ENCODE measurements at places on chromosomes 6 and 20. TPM values are rescaled to one million over a fixed set of nuclear protein-coding genes. Genes with fewer than 3 reads are reported as not detected.

The BEND6 gene
- polyA plus RNA-seq: 0.87 TPM

The DUSP15 gene
- 4.3 TPM for polyA plus RNA-seq

The COL21A1 gene
- polyA plus RNA-seq: 0.87 TPM

The NOTCH4 gene
- 27.4 TPM for polyA plus RNA-seq

The ADGB gene
- polyA plus RNA-seq: not detected

The PERP gene
- polyA plus RNA-seq: 22.8 TPM

The MACROD2 gene
- 1.7 TPM for polyA plus RNA-seq

The BCAS1 gene
- polyA plus RNA-seq: 0.34 TPM

The ELOVL2 gene
- 1.9 TPM for polyA plus RNA-seq

The CAP2 gene
- 3.9 TPM for polyA plus RNA-seq

The PTK7 gene
- 33.1 TPM for polyA plus RNA-seq

GRCh38 chr20:58712806-58713731 lies 20.5 kb downstream of the NPEPL1 start:
- peak; percentile 39 for DNase-seq
- no peaks in the 10 kb centered on the region for H3K4me1 ChIP-seq
- no peak overlapping the region for H3K27ac ChIP-seq
- no peak overlapping the region for H3K4me3 ChIP-seq

- H3K36me3 ChIP-seq: no peaks in the 10 kb centered on the region
- no peak for DNase-seq
- H3K4me3 ChIP-seq: no peak overlapping the region
- no peaks in the 10 kb centered on the region for H3K27me3 ChIP-seq
- H3K4me1 ChIP-seq: no peaks in the 10 kb centered on the region
- H3K27ac ChIP-seq: no peak overlapping the region
These were observed 82.7 kb upstream of the TOP1 start for GRCh38 chr20:40945754-40946450.

DNA sequence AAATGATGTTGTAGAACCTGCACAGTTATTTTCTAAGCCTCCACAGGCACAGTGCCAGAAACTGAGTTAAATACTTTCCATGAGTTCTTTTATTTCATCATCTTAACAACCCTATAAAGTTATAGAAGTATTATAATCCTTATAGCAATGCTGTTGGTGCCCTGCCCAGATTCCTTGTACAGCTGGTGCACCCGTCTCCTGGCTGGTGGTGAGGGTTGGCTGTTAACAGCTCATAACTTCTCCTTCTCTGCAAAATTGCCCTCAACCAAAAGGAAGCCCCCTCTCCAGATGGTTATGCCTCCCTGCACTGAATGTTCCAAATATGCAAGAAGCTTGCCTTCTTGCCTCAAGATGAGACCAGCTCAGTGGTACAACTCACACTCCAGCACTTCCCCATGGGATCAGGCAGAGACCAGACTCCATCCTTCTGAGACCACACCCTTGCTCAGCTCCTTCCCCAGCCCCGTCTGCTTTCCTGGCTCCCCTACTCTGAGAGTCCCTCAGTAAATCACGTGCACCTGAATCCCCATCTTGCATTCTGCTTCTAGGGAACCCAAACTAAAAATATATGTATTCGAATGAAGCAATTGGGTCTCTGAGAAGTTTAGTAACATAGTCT lies 304.4 kb upstream of the PLCB4 start:
- no peaks in the 10 kb centered on the region for H3K27me3 ChIP-seq
- no peak overlapping the region for H3K27ac ChIP-seq
- no peaks in the 10 kb centered on the region for H3K36me3 ChIP-seq

GRCh38 chr6:37878150-37878710 lies 58.7 kb downstream of the ZFAND3 start:
- DNase-seq: no peak
- H3K27me3 ChIP-seq: no peaks in the 10 kb centered on the region
- H3K4me3 ChIP-seq: no peak overlapping the region
- no peaks in the 10 kb centered on the region for H3K36me3 ChIP-seq
- H3K27ac ChIP-seq: no peak overlapping the region

DNA sequence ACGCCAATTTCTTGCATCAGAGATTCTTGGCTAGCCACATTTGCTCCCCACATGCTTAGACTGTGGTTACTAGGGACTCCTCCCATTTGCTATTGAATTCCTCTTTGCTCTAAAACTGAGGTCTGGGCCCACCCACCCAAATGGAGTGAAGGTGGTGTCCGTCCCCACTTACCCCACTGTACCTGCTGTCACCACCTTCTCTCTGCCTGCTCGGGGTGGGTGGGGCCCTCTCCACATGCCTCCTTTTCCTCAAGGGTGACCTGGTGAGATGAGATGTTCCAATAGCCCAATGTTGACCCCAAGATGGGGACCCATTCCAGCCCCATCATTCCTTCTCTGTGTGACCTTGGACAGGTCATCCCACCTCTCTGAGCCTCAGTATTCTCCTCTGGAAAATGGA lies 74.6 kb downstream of the GNAS-AS1 start:
- H3K36me3 ChIP-seq: no peaks in the 10 kb centered on the region
- no peak for DNase-seq
- no peaks in the 10 kb centered on the region for H3K27me3 ChIP-seq
- H3K4me3 ChIP-seq: no peak overlapping the region
- no peak overlapping the region for H3K27ac ChIP-seq
- no peaks in the 10 kb centered on the region for H3K4me1 ChIP-seq

- no peaks in the 10 kb centered on the region for H3K4me1 ChIP-seq
- no peak for DNase-seq
- no peaks in the 10 kb centered on the region for H3K36me3 ChIP-seq
These were observed 92.0 kb upstream of the PAX1 start for GRCh38 chr20:21613512-21613911.

DNA sequence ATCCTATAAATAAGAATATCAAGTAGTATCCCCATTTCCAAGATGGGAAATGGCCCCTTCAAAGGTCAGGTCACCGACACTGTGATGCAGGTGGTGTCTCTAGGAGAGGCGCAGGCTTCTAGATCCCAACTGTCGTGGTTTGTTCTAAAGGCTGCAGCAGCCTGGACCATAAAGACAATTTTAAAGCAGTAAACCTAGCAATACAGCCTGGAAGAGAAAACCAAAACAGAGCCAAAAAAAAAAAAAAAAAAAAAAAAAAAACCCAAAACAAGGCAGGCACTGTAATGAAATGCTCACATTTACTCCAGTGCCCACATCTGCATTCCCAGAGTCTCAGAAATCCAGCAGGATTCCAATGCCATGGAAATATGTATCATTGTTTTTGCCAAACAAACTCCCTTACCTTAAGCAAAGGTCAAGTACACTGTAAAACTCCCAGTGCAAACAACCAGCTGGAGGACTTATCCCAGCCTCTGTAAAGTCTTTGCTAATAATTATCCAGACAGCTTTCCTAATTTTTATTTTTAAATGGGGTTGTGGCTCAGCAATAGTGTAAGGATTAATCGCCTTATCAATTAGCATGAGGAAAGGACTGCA lies 98.2 kb downstream of the PSMG4 start:
- peaks cover 47% of the 10 kb centered on the region for H3K4me1 ChIP-seq
- H3K4me3 ChIP-seq: no peak overlapping the region
- no peak for DNase-seq
- H3K27me3 ChIP-seq: no peaks in the 10 kb centered on the region
- H3K27ac ChIP-seq: peak overlapping the region; percentile 81

DNA sequence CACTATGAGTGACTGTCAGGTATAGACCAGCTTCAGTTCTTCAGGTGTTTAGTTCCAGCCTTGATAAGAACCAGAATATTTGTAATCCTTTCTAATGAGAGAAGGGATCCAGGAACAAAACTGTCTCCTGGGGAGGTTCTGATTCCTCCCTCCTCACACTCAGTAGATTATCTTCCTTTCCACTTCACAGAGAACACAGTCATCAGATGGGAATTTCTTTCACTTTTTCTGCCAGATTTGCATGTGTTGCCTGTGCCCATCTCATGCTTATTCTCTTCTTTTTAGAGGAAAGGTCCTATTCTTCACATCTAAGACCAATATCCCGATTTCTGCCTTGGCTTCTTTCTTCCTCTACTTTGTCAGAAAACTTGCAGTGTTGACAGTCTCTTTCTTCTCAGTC lies 50.8 kb downstream of the CD109 start:
- no peak overlapping the region for H3K27ac ChIP-seq
- H3K27me3 ChIP-seq: no peaks in the 10 kb centered on the region
- H3K4me1 ChIP-seq: no peaks in the 10 kb centered on the region
- DNase-seq: no peak

- no peak for DNase-seq
- H3K36me3 ChIP-seq: no peaks in the 10 kb centered on the region
- H3K4me1 ChIP-seq: peaks cover 20% of the 10 kb centered on the region
- H3K27ac ChIP-seq: no peak overlapping the region
- no peaks in the 10 kb centered on the region for H3K27me3 ChIP-seq
These were observed 23.1 kb downstream of the SPATA2 start for GRCh38 chr20:49892260-49892659.

- no peaks in the 10 kb centered on the region for H3K36me3 ChIP-seq
- no peak for DNase-seq
- no peak overlapping the region for H3K27ac ChIP-seq
- H3K4me3 ChIP-seq: no peak overlapping the region
These were observed 204.9 kb downstream of the PHACTR1 start for GRCh38 chr6:12921467-12921866.

- H3K36me3 ChIP-seq: no peaks in the 10 kb centered on the region
- H3K27me3 ChIP-seq: no peaks in the 10 kb centered on the region
- no peaks in the 10 kb centered on the region for H3K4me1 ChIP-seq
- DNase-seq: no peak
These were observed 27.4 kb upstream of the LRRN4 start for GRCh38 chr20:6081236-6081635.

DNA sequence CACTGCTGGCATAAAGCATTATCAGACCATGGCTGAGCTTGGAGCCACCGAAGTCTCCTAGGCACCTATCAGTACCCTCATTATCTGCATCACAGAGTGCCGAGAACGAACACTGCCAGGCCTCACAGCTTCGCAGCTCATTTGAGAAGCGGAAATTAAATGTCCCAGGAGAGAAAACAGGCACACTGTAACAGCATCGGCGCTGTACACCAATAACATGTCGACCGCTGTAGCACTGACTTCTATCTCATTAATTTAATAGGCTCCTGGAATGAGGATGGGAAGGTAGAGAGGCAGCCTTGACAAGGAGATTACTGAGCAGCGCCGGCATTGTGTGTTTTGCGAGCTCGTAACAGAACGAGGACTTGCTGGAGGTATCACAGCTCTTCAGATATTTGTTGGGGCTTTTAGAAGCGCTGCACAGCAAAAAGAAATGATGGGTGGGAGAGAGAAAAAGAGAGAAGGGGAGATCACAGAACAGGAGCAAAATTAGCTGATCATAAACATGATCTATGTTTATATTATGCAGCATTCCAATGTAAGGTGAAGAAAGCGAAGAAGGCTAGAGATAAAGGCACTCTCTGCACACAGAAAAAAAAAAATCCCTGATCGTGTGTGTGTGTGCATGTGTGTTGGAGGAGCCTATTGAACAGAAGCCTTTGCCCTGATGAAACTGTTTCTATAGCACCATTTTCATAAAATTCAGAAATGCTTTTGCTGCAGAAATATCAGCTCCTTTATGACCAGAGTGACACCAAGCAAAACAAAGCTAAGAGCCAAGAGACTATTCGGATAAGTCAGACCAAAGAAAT lies 29.2 kb downstream of the ID4 start:
- peaks cover 9% of the 10 kb centered on the region for H3K4me1 ChIP-seq
- no peak overlapping the region for H3K4me3 ChIP-seq
- H3K27ac ChIP-seq: no peak overlapping the region
- no peaks in the 10 kb centered on the region for H3K27me3 ChIP-seq
- no peak for DNase-seq

GRCh38 chr6:105443941-105444340 lies 41.1 kb upstream of the PREP start:
- no peaks in the 10 kb centered on the region for H3K36me3 ChIP-seq
- no peaks in the 10 kb centered on the region for H3K27me3 ChIP-seq
- DNase-seq: no peak
- no peak overlapping the region for H3K4me3 ChIP-seq
- no peak overlapping the region for H3K27ac ChIP-seq
- no peaks in the 10 kb centered on the region for H3K4me1 ChIP-seq

DNA sequence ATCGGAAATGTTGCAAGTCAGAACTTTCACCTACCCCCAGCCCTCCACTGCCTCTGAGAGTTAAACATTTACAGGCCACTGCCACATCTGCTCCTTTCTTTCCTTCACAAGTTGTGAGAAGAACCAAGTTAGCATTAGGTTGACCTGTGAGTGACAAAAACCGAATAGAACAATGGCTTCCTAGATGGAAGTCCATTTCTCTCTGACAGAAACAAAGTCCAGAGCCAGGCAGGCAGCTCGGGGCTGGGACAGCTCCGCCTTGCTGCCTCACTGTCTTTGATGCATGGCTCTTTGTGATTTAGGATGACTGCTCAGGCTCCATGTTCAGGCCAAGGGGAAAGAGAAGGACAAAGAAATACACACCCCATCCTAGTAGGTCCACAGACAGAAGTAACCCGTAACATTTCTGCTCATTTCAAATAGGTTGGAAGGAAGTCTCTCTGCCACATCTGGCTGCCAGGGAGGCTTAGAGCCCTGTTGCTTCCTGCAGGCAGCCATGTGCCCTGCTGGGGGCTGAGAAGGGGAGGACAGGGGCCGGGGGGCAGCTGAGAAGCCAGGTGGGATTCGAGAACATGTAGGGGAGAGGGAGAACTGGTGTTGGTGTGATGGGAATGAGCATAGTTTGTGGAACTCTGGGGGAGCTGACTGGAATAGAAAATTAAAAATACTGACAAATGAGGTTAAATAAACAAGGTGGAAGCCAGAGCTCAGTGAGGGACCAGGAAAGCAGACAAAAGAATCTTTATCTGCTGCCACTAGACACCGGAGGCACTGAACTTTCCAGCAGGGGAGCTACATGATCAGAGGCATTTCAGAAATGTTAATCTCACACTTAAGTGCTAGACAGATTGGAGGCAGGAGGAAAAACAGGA lies 19.5 kb upstream of the IER3 start:
- peak; percentile 57 for DNase-seq
- H3K4me1 ChIP-seq: peaks cover 28% of the 10 kb centered on the region
- no peaks in the 10 kb centered on the region for H3K36me3 ChIP-seq

- DNase-seq: no peak
- H3K4me1 ChIP-seq: no peaks in the 10 kb centered on the region
- no peaks in the 10 kb centered on the region for H3K36me3 ChIP-seq
- no peak overlapping the region for H3K4me3 ChIP-seq
These were observed 98.7 kb downstream of the TRERF1 start for GRCh38 chr6:42352856-42353564.

- H3K36me3 ChIP-seq: peaks cover 5% of the 10 kb centered on the region
- peak overlapping the region; percentile 91 for H3K4me3 ChIP-seq
- H3K27me3 ChIP-seq: no peaks in the 10 kb centered on the region
- no peak overlapping the region for H3K27ac ChIP-seq
- peaks cover 16% of the 10 kb centered on the region for H3K4me1 ChIP-seq
These were observed 686 bp downstream of the ZGPAT start for GRCh38 chr20:63708301-63709148.

GRCh38 chr6:138620630-138621029 lies 121.3 kb upstream of the NHSL1 start:
- no peak overlapping the region for H3K4me3 ChIP-seq
- no peak for DNase-seq
- no peaks in the 10 kb centered on the region for H3K27me3 ChIP-seq
- H3K36me3 ChIP-seq: no peaks in the 10 kb centered on the region

- DNase-seq: no peak
- H3K4me1 ChIP-seq: no peaks in the 10 kb centered on the region
- H3K36me3 ChIP-seq: no peaks in the 10 kb centered on the region
These were observed 124.8 kb downstream of the AHI1 start for GRCh38 chr6:135372758-135373157.
